ENCODE measurements at places on chromosomes 2 and 18.

- no peak for DNase-seq
Measured at GRCh38 chr2:16660114-16660513, 5.5 kb downstream of the CYRIA start.

- DNase-seq, result no peak
Measured at GRCh38 chr2:45300026-45300750, 290.9 kb upstream of the SIX2 start.

DNA sequence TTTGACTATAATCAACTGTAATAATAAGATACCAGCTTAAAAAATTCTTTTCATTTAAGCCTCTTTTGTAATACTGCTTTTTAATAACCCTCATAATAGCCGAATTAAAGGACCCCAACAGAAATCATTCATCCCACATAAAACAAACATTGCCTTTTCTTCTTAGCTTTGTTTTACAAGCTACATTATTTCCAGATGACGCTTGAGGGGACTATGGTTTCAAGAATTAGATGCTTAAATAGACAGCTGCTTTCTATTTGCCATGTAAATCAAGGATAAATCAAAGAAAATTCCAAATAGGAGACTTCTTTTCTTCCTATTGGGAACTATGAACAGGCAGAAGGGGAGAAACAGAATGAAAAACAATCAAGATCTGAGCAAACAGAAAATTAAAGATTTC, 200.7 kb upstream of the SMAD7 start:
- DNase-seq, result no peak

DNA sequence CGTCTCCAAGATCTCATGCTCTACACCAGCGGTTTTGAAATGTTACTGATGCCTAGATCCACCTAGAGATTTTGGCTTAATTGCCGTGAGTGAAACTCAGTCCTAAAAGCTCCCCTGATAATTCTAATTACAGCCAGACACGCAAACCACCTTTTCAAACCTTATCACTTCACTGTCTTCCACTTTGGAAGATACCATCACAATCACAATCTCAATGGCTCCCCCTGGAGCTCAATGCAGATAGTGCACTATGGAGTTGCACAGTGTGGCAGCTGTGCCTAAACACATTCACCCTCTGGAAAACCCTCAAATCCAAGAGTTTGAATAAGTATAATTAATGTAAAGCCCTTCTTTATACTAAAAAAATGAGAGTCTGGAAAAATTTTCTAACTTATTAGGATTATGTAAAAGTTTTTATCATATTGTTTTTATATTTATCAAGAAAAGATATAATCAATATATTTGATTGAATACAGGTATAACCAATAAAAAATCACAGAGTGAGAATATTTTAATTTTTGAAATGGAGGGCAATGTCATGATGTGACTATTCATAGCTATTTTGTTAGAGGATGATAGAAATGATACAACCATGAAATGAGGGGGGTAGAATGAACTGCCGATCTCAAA, 102.9 kb upstream of the SLC8A1 start:
- DNase-seq, result peak; percentile 15

DNA sequence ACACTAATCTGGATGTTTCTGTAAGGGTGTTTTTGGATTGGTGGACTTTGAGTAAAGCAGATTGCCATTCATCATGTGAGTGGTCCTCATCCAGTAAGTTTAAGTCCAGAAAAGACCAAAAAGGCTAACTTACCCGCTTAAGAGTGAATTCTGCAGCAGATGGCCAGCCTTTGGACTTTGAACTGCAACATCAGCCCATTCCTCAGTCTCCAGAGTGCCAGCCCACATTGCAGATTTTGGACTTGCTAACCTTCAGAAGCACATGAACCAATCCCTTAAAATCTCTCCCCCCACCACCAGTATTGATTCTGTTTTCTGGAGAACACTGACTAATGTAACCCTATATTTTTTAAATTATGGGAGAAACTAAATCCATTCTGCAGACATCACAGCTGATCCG, 30.0 kb upstream of the SPATS2L start:
- DNase-seq, result no peak

DNA sequence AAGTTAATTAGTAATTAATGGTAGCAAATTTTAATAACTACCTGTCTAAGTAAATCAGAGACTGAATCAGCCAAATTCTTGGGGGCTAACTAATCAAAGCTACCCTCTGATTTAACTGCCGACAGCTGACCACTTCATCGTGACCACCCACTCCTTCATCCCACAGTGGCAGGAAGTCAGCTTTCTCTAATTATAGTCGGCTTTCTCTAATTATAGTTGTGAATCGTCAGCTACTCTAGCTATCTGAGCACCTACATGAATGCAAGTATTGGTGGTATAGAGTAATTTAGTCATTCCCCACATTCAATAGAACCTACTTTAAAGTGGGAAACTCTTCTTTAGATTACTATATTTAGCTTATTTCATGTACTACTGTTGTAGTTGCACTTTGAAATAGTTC, 185.5 kb downstream of the PTGR3 start:
- no peak for DNase-seq

- no peak for DNase-seq
Measured at GRCh38 chr2:10355471-10356438, 53.1 kb downstream of the HPCAL1 start.

DNA sequence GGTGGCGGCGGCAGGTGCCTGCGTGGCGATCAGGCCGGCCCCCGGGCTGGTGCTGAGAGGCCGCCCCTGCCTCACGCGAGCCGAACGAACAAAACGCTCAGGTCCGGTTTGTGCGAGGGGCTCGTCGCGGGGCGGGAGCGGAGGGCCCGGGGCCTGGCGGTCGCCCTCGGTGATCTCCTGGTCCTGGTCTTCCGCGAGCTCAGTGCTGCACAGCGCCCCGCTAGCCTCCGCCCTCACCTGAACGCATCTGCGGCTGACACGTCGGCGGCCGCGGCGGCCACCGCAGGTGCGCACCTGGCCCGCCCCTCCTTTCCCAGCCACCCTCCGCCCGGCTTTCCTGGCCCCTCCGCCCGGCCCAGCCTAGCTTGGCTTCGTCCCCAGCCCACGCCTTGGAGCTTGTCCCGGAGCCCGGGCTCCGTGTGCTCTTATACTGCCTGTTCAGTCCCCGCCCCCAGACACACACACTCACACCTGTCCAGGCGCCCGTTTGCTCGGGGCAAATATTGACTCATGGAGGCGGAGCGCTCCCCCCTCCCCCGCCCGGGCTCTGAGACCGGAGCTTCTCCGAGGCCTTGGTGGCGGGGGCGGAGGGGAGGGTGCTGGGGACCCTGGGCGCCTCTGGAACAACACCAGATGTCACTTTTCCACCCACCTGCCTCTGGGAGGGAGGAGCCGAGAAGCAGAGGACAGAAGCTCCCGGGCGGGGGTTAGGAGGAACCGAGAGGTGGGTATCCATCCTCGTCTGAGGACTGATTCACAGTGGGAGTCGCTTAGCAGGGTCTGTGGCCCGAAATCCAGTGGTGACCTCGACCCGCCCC, 8.6 kb upstream of the CRYBA2 start:
- DNase-seq, result no peak

DNA sequence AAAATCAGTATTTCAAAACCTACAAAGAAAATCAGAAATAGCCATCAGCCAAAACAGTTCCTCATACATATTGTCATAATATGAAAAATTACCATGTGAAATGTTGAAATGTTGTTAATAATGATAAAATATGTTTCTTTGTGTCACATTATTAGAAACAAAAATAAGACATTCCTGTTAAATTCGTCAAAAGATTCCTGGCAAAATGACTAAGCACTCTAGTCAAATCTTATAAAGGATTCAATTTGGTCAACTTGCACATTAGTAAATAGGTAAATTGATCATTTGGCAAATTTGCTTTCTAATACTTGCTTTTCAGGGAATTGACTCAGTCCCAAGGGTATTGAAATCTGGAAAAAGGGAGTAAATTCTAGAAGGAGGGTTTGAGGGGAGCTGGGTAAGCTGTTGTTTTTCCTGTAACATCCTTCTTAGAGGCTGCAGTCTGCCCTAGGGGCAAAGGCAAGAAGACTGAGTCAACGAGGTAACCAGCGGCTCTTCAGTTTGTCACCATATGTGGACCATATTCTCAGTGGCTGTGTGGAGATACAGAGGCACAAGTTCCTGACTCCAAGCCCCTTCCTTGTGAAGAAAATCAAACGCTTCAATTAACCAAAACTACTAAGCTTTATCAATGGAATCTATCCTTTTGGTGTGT, 482.3 kb downstream of the TNS1 start:
- no peak for DNase-seq

DNA sequence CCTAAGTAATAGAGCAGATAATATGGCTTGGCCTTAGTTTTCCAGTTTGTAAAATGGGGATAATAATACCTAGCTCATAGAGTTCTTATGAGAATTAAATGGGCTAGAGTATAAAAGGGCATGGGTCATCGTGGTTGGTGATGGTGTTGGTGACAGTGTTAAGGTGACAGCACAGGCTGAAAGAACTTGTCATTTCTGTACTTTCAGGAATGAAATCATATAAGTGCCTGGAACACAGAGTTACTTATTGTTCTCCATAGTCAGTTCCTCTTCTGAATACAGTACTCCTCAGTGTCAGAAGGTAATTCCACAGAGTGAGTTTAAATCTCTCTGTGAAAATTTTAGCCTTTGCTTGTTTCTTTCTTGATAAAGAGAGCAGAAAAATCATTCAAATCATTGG, 42.4 kb downstream of the KIF5C start:
- no peak for DNase-seq

Measured in stimulated activated CD8-positive, alpha-beta memory T cell treated with anti-CD3 and anti-CD28 coated beads, Interleukin-7, amount 100 ng/mL, for 24 hours (primary cell).